ENCODE measurements at places on chromosomes 3 and 15.

GRCh38 chr15:42605796-42606195 lies 30.4 kb downstream of the STARD9 start:
- peak; percentile 32 for DNase-seq

DNA sequence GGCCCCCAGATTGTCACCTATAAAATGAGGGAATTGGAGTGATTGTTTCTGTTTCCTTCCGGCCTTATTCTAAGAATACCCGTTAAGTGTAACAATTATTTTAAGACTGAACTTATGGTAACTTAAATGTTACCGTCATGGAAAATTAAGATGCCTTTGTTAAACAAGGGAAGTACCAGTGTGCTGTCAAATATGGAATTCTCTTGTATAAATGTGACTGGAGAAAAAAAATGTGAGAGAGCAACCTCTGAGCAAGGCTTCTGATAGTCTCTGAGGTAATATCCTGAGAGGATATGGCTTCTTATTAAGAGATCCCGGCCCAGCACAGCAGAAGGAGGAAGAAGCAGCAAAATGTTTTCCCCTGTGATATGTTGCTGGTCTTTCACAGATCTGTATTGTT lies 480.7 kb upstream of the ADAMTS9 start:
- no peak for DNase-seq

DNA sequence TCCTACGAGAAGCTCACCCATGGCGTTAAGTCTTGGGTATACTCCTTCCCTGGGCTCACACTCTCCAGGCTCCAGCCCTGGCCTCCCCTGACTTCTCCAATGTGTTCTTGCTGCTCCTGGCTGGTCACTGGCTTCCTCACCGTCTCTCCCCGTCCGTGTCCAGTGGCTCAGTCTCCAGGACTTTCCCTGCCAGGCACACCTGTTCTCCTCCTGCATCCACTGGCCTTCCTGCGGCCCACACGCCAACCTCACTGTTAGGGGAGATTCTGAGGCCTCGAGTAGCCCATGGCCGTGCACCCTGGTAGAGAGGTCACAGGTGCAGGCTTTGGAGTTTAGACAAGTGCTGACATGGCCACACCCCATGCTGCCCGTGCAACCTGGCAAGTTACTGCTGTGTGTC lies 91.9 kb upstream of the SNRPA1 start:
- DNase-seq, result no peak

DNA sequence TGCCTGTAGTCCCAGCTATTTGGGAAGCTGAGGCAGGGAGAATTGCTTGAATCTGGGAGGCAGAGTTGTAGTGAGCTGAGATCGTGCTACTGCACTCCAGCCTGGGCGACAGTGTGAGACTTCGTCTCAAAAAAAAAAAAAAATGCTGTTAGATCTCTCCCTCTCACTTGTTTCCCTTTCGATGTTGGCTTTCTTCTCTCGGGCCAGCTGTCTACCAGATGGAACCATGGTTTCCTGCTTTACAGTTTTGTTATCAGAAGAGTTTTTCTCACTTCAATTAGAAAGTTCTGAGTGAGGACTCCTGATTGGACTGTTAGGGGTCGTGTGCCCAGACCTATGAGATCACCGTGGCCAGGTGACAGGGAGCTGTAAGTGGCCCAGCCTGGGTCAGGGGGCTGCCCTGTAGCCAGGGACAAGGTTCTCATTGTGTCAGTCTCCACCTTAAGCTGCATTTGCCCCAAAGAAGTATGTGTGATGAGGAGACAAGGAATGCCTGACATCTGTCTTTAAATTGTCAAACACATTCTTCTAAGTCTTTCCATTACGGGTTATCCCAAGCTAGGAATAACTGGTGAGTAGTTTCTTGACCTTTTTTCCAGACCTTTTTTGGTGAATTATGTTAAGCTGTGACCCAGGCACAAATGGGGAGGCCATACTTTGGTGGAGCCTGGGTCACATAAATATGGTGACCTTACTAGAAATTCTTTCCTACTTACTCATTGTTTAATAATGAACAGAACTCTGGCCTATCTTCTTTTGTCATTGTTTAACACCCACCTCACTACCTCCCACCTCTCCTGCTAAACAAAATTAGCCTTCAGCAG lies 25.2 kb downstream of the SNAPC5 start:
- peak; percentile 52 for DNase-seq

- peak; percentile 15 for DNase-seq
Observed at GRCh38 chr3:37183976-37184375, 9.6 kb upstream of the LRRFIP2 start.

DNA sequence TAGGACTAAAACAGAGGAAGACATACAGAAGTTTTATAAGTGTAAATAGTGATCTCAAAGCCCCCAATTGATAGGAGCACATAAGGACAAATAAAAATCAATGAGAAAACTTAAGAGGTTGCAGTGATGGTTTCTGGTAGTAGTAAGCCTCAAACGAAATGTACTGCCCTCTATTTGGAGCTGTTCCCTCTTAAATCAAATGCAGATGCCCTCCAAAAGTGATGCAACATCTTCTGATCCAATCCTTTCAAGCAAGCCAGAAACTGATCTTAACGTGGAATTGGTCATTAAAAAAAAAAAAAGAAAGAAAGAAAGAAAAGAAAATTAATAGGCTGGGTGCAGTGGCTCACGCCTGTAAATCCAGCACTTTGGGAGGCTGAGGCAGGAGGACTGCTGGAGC lies 259.3 kb downstream of the ZBTB20 start:
- no peak for DNase-seq

GRCh38 chr3:133573054-133573628 lies 345 bp upstream of the CDV3 start:
- DNase-seq, result peak; percentile 100

GRCh38 chr3:38950581-38950980 lies 101.2 kb downstream of the SCN11A start:
- no peak for DNase-seq

DNA sequence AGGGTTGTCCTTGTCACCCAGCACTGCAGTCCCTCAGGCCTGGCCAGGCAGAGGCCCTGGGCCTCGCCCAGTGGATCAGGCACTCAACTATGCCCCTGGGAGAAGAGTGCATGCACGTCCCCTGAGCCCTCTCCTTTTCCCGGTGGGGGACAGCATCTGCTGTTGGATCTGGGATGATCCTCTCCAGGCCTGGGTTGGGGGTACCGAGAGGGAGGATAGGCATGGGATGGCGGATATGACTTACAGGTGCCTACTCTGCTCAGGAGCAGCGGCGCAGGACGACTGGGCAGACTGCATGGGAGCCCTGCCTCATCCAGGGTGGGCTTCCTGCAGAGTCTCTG lies 9.0 kb upstream of the APBA2 start:
- no peak for DNase-seq

- no peak for DNase-seq
Observed at GRCh38 chr15:78540871-78541743, 863 bp downstream of the PSMA4 start.

DNA sequence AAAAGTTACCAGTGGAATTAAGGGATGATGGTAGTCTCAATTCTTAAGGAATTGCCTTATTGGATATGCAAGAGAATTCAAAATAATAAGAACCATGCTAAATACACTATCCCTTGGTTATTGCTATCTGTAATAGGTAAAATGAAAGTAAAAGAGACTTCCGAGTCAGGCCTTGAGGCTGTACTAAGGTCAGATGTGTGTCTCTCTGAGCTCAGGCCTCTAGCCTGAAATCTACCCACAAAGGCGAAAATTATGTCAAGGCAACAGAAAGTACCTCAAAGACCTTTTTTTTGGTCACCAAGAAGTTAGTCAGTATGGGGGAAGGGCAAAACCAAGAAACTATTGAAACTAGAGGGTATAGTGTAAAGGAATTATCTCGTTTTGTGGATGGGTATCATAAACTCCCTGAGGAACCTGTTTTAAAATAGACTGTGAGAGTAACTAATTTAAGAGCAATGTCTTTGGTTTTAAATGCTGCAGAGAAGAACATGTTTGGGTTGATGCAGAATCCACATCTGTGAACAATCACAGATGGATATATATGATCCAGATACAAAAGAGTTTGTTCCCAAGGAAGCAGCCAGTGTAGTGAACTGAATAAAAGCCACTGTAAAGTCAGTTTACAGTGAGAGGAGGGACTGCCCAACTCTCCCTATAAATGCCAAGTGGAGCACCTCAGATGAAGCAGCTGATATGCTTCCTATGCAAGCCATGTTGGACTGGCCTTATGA lies 382.3 kb upstream of the SEMA6D start:
- peak; percentile 36 for DNase-seq

GRCh38 chr3:130973406-130973805 lies 53.2 kb downstream of the ASTE1 start:
- no peak for DNase-seq

- peak; percentile 24 for DNase-seq
Observed at GRCh38 chr15:25793354-25794050, 69.6 kb downstream of the ATP10A start.

DNA sequence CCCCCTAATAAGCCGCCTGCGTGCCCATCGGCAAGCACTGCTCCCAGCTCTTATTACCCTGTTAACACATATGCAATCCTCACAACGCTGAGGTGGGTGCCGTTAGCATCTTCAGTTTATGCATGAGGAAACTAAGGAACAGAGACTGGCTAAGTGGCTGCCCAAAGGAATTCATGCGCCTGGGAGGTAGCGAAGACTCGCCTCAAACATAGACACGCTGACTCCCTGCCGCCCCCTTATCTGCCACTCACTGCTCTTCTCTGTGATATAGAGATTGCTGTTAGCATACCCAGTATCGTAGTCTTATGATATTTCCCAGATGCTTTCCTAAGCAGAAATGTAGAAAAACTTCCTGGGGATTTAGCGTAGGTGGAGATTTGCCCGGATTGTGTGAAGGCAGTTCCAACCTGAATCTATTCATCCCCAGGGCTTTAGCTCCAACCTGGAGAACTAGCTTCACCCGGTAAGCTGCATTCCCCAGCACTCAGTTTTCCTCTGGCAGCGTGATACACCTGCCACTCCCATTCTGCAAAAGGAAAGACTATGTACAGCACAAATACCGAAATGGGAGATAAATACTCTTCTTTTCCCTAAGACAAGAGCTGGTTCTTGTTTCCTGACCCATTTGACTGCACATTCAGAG lies 23.7 kb upstream of the CD47 start:
- DNase-seq, result no peak

All from tongue (tissue), 3 donors.